ENCODE measurements at places on chromosomes 1 and 21. TPM values are rescaled to one million over a fixed set of nuclear protein-coding genes. Genes with fewer than 3 reads are reported as not detected.

DNA sequence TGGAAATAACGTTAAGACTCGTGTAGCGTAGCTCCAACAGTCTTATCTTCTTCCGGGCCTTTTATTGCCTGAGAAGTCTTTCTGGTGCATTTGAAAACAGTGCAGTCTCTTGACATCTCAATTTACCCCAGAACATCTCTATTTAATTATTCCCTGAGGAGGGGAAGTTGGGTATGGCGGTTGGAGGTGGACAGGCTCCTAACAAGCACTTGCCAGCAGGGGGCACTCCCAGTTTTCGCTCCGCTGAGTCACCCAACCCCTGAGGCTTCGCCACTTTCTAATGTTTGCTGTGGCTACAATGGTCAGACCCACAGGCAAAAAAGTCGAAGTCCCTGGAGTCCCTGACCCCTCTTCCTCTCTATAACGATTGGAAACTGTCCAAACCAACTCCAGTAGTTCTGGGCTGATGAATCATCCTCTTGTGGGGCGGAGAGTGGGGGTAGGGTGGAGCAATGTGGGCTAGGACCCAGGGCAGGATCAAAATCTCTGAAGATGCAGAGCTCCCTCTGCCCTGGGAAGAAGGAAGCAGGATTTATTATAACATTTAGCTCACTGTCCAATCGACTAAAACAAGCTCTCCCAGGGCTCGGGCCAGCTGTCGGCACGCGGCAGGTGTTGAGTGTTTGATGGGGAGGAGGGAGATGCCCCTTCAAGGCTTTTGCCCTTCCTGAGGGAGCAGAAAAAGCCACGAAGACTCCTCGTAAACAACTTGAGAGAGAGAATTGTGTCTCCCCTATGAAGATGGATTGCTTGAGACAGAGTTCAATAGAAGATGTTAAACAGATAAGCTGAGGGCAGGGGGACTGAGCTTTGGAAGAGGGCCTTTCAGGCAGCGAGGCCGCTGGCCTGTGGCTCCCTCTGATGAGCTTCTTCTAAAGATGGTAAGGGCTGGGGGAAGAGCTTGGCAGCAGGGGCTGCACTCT, 85.7 kb downstream of the BRINP2 start:
- ATAC-seq: no peak

- peak; percentile 82 for ATAC-seq
Measured at GRCh38 chr1:221667504-221667903, 74.4 kb downstream of the DUSP10 start.

- ATAC-seq: no peak
Measured at GRCh38 chr1:245867738-245868137, 639.3 kb downstream of the SMYD3 start.

DNA sequence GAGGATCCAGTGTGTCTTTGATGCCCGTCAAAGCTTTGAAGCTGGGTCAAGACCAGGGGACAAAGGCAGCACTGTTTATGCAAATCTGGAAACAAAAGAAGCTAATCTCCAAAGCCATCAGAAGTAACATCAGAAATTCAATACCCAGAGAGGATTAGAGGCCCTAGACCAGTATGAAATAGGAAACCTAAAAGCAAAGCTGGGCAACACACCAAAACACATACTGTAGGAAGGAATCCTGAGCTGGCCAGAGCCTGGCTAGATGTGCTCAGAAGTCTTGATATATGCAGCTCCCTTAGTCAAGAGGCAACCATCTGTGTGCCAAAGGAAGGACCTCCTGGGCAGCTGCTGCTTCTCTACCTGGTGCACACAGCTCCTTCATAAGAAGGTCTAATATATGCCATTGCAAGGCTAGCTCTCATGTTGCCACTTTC, 12.3 kb downstream of the COLGALT2 start:
- ATAC-seq: no peak

- ATAC-seq: peak; percentile 77
Measured at GRCh38 chr1:226634166-226634588, 85.6 kb downstream of the STUM start.

DNA sequence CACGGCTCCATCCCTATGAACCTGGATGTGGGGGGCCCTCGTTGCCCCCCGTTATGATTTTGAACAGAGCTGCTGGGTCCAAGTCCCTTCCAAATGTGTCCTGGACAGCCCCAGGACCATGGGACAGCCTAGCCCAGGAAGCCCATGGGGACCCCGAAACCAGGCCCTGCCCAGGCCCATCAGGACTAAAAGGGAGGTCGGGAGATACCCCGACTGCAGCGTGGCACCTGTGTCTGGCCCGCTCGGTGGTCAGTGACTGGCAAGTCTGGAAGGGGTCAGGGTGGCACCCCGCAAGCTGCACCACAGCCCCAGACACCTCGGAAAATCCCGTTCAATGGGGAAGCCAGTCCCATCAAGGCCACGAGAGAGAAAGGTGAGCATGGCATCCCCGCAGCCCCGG, 10.4 kb upstream of the SRARP start:
- ATAC-seq: no peak

Gene CLIC4
- total RNA-seq: 8.9 TPM

Data from activated T-helper 17 cell treated with anti-CD3 and anti-CD28 coated beads, Interleukin-2, amount 50 U/mL, for 72 hours (primary cell).